Posterior vena cava (tissue), 2 donors: ENCODE measurements at places on chromosomes 2 and 18. TPM values are rescaled to one million over a fixed set of nuclear protein-coding genes. Genes with fewer than 3 reads are reported as not detected.

The DPP4 gene
- total RNA-seq = 5.1 TPM

The EPAS1 gene
- 374 TPM for total RNA-seq

GRCh38 chr2:205245652-205246051 lies 436.6 kb upstream of the NRP2 start:
- DNase-seq = no peak

The GAL3ST2 gene
- total RNA-seq = not detected

- DNase-seq = no peak
Measured at GRCh38 chr2:49719241-49719640, 564.9 kb upstream of the FSHR start.

The OTOF gene
- 0.29 TPM for total RNA-seq

DNA sequence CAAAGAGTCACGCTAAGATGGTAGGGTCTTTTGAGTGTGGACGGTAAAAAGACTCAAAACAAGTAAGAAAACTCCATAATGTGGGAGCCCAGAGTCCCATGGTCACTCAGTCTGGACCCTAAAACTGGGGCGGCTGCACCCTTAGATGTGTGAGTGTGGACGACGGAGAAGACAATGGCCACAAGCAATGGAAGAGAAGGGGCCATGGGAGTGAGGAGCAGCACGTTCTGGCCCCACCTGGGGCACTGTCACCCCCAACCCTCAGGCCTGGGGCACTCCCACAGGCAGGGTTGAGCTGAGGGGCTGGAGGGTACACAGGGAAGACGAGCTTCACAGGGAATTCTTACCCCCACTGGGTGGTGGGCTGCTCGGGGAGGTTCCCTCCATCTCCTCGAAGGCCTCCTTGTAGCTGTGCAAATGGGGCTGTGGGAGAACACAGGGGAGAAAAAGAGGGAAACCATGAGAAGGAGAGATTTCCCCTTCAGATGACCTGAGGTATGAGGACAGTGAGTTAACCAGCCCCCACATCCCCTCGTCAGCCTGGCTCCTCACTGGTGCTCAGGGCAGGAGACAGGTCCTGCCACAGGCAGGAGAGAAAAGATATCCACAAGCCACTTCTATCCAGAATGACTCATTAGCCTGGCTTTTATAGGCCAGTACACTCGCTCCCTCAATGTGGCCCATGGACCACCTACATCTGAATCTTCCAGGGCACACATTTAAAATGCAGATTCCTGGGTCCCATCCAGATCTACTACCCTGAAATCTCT lies 167.9 kb downstream of the TNS1 start:
- no peak for DNase-seq

- no peak for DNase-seq
Measured at GRCh38 chr2:11488809-11489208, 22.8 kb upstream of the E2F6 start.
